ENCODE measurements at places on chromosomes 12 and 14. TPM values are rescaled to one million over a fixed set of nuclear protein-coding genes. Genes with fewer than 3 reads are reported as not detected.

CSRP2 gene
- 4.3 TPM for total RNA-seq

TMEM30B gene
- total RNA-seq = 14.5 TPM

MANSC4 gene
- total RNA-seq = not detected

TAS2R8 gene
- not detected for total RNA-seq

NGB gene
- 0.33 TPM for total RNA-seq

SCYL2 gene
- 13.8 TPM for total RNA-seq

HIF1A gene
- 36.8 TPM for total RNA-seq

ZBTB39 gene
- total RNA-seq = 5.2 TPM

PTGDR gene
- total RNA-seq = not detected

GRCh38 chr12:124264089-124264795 is 30.7 kb upstream of the RFLNA start:
- no peak for DNase-seq

GRCh38 chr12:68012712-68013111 is 23.5 kb downstream of the IFNG-AS1 start:
- DNase-seq = no peak

DNA sequence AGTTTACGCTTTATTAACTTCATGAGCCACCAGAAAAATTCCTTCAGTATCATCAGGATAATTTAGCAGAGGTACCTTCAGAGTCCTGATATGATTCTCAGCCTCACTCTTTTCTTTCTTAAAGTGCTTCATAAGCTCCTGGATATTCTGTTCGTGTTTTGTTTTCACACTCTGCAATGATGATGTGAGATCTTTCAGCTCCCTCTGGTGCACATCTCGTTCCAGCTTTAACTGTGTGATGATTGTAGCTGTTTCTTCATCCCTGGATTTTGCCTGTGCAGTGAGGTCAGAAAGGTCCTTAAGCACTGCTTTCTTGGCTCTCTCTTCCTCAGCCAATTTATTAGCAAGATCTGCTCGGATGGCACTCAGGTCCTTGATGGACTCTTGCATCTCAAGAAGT is 156.7 kb downstream of the CEP128 start:
- no peak for DNase-seq

DNA sequence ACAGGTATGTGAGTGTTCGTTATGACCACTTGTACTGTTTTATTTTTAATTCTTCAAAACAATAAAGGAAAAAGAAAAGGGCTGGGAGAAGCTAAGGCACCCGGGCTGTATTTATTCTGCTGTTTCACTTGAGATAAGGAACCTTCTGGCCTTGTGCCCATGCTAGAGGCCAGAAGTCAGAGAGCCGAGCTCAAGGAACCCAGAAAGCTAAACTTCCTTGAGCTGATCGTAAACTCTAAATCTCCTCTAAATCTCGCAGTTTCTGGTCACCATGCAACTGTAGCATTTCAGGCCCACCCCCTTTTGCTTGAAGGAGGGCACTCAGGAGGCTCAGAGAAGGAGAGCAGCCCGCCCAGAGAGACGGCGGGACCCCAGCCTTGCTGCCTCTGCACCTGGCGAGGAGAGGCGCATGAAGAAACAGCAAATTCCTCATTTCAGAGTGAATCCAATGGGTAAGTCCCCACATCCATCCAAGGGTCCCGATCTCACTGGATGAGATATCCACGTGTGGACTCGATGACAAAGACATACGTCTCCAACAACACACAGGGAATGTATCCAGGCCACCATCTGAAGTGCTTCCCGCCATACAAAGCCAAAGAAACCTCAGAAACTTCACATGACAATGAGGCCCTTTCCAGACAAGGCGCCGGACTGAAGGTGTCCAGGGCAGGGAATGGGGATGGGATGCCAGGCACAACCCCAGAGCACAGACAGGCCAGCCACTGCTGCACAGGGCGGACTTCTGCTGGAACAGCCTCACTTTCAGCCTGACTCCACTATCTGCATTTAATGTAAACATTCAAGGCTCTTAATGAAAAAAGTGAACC is 14.6 kb downstream of the CCDC88C start:
- DNase-seq = peak; percentile 84

GRCh38 chr14:81797315-81797714 is 263.7 kb upstream of the SEL1L start:
- DNase-seq = no peak

DNA sequence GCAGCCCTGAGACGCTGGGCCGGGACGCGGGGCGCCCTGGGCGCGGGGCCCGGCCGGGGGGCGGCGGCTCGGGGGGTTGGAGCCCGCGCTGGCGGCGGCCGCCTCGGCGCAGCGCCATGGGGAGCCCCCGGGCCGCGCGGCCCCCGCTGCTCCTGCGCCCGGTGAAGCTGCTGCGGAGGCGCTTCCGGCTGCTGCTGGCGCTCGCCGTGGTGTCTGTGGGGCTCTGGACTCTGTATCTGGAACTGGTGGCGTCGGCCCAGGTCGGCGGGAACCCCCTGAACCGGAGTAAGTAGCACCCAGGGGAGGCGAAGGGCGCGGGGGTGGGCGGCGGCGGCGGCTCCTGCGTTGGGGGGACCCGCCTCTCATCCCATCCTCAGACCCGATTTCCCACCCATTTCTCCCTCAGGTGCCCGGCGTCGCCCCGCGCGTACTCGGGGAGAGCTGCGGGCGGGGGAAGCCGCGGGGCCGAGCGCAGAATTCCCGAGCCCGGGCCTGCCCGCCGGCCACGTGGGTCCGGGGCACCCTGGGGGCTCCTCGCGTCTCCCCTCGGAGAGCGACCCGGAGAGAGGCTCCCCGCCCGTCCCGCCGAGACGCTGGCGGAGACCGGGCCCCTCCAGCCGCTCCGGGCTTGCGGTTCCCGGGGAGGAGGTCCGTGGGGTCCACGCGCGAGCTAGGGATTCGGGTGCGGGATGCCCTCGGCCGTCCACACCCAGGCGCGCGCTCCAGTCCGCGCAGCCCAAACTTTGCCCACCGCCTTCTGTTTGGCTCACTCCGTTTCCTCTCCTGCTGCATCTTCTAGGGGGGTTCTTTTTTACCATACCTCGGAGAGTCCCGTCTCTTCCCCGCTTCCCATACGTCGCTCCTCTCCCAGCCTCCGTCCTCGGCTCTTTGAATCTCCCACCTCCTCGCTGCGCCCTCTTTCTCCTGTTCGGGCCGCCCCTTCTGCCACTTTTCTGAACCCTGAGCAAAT is 807 bp downstream of the B4GALNT3 start:
- DNase-seq = peak; percentile 44

DNA sequence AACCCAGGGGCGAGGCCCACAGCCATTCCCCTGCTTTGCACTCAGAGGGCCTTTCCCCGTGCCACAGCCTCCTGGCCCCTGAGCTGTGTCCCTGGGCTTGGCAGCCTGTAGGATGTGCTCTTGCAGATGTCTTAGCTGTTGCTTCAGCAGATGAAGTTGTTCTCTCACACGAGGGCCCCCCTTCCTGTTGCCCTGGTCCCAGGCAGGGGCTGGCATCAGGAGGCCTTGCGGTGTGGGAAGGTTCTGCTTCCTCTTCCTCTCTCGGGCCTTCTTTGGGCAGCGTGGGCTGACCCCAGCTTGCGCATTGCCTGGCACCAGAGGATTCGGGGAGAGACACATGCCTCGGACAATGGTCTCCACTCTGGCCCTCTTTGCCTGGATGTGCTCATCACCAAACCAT is 12.7 kb downstream of the PROX2 start:
- no peak for DNase-seq

- DNase-seq = peak; percentile 67
These were observed 120.9 kb downstream of the TMEM132C start for GRCh38 chr12:128387811-128388422.

GRCh38 chr12:77256956-77257355 is 191.6 kb upstream of the E2F7 start:
- no peak for DNase-seq

- no peak for DNase-seq
These were observed 29.8 kb downstream of the GPATCH2L start for GRCh38 chr14:76181546-76181945.

DNA sequence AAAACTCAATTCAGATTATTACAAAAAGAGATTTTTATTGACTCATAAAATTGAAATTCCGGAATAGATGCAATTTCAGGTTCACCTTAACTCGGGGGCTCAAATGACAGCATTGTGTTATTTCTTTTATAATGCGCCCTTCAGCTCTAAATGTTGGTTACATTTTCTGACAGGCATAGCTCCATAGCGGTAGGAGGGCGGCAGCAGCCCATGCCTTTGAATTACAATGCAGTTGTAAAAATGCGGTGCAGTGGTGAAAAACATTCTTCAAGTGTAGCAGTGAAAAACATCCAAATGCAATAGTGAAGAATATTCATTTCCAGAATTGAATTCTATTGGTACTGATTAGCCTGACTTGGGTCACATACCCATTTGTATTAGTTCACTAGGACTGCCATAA is 215.3 kb upstream of the PKP2 start:
- no peak for DNase-seq

Measured in body of pancreas (tissue), 4 donors.